CD4-positive, alpha-beta T cell (primary cell): ENCODE measurements at places on chromosomes 5 and 9.
A peak's percentile ranks its signal among the peaks of the same experiment; 100 is the strongest.

- no peak for DNase-seq
Observed at GRCh38 chr5:160023908-160024630, 15.1 kb downstream of the TTC1 start.

- DNase-seq = no peak
Observed at GRCh38 chr5:78339617-78340436, 20.6 kb upstream of the SCAMP1 start.

GRCh38 chr5:107769519-107769918, 98.8 kb upstream of the EFNA5 start:
- DNase-seq = no peak

DNA sequence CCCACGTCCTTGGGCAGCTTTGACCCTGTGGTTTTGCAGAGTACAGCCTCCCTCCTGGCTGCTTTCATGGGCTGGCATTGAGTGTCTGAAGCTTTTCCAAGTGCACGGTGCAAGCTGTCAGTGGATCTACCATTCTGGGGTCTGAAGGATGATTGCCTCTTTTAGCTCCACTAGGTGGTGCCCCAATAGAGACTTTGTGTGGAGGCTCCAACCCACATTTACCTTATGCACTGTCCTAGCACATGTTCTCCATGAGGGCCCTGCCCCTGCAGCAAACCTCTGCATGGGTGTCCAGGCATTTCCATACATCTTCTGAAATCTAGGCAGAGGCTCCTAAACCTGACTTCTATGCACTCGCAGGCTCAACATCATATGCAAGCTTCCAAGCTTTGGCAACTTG, 644.2 kb upstream of the CDH9 start:
- DNase-seq = no peak

GRCh38 chr5:56631719-56632118, 183.6 kb upstream of the MAP3K1 start:
- no peak for DNase-seq

DNA sequence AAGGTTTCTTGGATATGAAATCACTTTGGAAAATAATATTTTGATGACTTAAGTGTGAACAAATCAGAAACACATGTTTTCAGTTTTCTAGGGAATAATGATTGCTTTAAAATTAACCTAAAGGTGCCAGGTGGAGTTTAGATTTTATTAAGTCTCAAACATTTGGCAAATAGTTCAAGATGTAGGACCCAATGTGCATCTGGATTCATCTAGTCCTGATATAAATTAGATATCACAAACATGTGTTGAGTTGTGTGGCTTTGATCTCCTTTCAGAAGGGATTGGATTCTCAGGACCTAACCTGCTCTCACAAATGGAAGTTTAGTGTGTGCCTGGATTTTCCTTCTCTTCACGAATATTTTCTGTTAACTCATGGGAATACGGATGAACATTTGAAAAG, 291.4 kb upstream of the ISL1 start:
- no peak for DNase-seq

GRCh38 chr9:87300915-87301314, 196.8 kb upstream of the DAPK1 start:
- DNase-seq = no peak

DNA sequence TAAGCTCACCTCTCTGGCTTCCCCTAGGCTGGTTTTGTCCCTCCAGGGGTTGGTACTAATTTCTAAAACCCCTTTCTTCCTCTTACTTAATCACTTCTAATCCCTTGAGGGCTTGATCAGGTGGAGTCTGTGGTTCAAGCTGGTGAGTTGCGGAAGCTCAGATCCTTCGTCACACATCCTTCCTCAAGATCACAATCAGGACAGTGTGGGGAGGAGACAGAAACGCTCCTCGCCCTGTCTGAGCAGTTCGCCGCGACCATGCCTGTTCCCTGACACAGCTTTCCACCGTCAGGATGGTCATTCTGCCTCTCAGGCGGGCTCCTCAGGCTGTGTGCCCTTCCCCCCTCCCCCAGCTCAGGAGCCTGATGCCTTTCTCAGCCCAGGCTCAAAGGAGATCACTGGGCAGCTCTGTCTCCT, 24.3 kb downstream of the CPLX2 start:
- DNase-seq = peak; percentile 82

DNA sequence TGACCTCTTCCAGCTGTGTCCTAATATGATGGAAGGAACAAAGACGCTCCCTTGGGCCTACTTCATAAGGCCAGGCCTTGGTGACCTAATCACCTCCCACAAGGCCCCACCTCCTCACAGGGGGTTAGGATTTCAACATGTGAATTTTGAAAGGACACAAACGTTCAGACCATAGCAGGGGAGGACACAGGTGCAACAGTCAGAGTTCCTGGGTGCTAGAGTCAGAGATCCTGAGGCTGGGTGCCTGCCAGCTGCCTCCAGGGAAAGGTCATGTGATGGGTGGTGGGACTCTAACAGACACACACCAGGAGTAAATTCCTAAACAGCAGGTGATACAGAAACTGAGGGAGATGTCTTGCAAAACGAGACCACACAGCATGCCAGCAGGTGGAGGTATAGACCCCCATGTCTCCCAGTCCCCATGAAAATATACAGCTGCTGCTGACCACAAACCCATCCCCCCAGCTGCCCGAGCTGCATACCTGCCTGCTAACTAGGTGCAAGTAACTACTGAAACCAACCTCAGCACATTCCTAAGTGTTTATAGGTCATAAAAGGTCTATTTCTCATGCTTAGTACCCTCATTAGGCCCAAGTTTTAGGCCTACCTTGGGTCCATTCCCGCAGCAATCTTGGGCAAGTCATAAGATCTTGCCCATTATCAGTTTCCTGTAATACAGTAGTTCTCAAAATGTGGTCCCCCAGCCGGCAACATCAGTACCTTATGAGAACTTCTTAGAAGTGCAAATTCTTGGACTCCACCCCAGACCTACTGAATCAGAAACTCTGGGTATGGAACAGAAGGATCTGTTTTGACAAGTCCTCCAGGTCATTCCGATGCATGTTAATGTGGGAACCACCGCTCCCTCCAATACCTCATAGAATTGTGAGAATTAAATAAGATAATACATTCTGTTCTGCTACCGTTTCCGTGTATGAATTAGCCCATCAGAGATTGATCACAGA, 245.3 kb downstream of the ENC1 start:
- DNase-seq = no peak

DNA sequence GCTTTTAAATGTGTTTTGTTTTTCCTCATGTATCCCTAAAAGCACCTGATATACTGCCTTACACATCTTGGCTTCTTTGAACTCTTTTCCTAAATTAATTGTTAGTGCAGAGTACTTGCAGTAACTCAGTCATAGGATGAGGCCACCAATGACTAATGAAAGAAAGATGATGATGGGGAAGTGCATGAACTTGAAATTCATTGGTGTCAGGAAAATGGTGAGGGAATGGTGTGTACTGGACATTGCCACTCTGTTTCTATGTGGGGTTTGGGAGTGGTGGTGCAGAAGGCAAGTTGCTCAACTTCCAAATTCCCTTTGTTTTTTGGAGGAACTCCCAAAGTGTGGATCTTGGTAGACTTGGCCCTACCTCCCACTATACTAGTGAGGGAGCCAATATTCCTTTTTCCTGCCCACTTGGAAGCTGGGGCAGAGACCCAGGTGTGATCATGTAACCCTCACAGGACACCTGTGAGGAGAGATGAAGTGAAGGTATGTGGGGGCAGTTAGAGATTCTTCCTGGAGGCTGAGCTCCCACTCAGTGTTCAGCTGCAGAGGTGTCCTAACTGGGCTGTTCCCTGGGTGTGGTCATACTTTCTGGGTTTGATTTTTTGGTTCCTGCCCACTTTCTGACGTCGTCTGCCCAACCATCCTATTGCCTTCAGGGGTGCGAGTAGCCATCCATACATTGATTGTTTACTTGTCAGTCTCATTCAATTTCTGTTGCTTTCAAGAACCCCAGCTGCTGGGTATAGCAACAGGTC, 298.5 kb downstream of the MAST4 start:
- no peak for DNase-seq
